Renal cortex interstitium (tissue), 15 donors: ENCODE measurements at places on chromosomes 5 and 9.

DNA sequence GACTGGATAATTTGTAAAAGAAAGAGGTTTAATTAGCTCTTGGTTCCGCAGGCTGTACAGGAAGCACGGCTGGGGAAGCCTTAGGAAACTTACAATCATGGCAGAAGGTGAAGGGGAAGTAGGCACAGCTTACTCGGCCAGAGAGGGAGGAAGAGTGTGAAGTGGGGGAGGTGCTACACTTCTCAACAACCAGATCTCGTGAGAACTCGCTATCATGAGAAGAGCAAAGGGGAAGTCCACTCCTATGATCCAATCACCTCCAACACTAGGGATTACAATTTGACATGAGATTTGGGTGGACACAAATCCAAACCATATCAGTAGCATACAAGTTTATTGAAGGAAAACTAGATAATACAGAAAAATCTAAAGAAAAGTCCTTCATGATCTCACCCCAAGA is 39.9 kb downstream of the NEURL1B start:
- no peak for DNase-seq

DNA sequence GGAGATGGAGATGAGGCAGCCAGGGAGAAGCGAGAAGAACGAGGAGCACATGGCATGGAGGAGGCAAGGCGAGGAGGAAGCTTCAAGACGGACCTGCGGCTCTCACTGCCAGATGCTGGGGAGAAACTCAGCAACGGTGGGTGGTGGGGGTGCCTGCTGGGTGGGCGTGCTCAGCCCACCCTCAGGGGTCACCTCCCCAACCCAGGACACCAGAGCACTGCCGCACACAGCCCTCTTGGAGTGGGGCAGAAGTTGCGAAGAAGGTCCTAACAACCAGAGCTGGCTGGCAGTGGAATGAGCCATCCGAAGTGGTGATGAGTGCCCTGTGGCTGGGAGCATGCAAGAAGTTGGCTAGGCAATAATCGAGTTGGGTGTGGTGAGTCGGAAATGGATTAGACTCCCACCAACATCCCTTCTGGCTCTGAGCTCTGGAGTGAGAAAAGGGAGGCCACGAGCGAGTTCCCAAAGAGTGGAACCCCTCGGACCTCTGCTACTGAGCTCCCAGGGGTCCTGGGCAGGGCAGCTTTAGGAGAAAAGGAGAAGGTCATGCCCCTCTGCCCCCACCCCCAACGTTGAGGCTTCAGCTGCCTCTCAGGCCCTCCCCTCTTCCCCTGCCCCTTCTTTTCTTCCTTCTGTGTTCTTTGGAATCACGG is 212.7 kb upstream of the MVB12B start:
- no peak for DNase-seq

DNA sequence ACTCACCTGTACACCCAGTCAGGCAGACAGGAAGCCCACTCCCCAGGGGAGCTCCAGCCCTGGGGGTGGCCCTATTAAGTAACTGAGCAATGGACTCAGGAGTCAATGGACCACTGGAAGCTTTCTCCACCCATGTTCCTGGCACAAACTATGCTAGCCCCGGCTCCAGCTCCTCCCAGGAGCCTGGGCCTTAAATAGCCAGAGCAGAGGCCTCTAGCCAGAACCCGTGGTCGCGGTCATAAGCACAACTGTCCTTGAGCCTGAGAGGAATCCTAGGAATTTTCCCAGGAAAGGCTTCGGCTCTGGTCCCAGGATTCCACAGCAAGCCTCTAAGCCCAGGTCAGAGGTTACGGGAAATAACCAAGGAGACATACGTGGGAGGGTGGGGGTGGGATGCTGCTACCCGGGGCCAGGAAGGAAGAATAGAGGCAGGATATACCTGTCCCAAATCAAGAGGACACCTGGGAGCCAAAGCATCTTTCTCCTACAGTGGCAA is 5.5 kb downstream of the SEPTIN8 start:
- no peak for DNase-seq

GRCh38 chr5:170559296-170559695 is 55.5 kb downstream of the KCNIP1 start:
- DNase-seq: no peak
